Central memory CD8-positive, alpha-beta T cell (primary cell): ENCODE measurements at places on chromosomes 12 and 14.

- DNase-seq, result no peak
These were observed 6.8 kb downstream of the CEP170B start for GRCh38 chr14:104871656-104872468.

DNA sequence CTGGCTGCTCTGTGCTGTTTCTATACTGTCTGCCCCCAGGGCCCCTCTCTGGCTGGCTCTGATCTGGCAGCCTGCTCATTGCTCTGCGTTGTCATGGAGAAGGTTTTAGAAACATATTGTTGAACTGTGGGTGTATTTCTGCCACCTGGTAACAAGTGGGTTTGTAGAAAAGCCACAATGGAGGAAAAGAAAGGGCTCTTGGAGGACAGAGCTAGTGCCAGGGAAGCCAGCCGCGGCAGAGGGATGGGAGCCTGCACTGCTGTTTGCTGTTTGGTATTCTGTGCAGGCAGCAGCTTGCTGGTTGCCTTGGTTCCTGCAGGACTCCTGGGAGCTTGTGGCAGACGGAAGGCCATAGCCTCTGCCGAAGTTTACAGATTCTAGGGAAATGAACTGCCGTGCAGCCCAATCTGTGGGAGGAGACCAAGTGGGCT is 15.1 kb downstream of the CCDC177 start:
- DNase-seq, result no peak

- DNase-seq, result no peak
These were observed 147.5 kb downstream of the KITLG start for GRCh38 chr12:88432531-88433490.

GRCh38 chr14:35215110-35215813 is 76.9 kb upstream of the PSMA6 start:
- no peak for DNase-seq

- no peak for DNase-seq
These were observed 51.4 kb downstream of the ERH start for GRCh38 chr14:69346710-69347109.

GRCh38 chr14:77923131-77923936 is 123.4 kb downstream of the ADCK1 start:
- no peak for DNase-seq

DNA sequence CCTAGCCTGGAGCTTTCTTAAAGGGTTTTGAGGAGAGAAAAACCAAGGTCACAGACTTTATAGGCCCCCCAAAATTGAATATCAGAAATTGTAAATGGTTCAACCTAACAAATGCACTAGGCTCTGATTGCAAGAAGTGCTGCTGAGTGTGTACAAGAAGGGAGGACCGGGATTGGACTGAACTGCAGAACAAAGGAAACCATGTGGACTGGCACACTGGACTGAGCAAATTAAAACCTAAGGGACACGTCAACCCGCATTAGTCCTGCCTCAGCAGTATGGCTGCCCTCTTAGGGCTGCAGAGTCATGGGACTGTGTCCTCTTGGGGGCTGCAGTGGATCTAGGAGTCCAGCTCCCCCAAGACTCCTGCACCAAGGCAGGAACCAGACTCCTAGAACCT is 842 bp upstream of the CISTR start:
- no peak for DNase-seq
